ENCODE measurements at places on chromosomes 13 and 19. TPM values are rescaled to one million over a fixed set of nuclear protein-coding genes. Genes with fewer than 3 reads are reported as not detected.

DNA sequence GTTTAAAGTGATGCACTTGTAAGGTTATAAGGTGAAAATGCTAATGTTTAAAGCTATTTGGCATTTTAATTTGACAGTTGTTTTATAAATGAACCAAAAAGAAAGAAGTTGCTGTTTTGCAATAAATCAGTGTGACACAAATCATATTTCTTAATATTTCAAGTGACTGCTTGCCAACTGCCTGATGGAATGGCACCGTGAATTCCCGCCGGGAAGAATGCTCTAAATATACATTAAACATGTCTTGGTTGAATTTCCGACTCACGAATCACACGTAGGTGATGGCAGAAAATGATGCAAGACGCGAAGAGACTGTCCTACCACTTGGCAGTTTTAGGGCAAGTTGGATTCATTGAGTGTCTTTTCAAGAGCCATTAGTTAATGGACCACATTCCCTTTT lies 3.1 kb upstream of the GJB2 start:
- DNase-seq, result no peak
- no peaks in the 10 kb centered on the region for H3K36me3 ChIP-seq
- no peak overlapping the region for H3K4me3 ChIP-seq

DNA sequence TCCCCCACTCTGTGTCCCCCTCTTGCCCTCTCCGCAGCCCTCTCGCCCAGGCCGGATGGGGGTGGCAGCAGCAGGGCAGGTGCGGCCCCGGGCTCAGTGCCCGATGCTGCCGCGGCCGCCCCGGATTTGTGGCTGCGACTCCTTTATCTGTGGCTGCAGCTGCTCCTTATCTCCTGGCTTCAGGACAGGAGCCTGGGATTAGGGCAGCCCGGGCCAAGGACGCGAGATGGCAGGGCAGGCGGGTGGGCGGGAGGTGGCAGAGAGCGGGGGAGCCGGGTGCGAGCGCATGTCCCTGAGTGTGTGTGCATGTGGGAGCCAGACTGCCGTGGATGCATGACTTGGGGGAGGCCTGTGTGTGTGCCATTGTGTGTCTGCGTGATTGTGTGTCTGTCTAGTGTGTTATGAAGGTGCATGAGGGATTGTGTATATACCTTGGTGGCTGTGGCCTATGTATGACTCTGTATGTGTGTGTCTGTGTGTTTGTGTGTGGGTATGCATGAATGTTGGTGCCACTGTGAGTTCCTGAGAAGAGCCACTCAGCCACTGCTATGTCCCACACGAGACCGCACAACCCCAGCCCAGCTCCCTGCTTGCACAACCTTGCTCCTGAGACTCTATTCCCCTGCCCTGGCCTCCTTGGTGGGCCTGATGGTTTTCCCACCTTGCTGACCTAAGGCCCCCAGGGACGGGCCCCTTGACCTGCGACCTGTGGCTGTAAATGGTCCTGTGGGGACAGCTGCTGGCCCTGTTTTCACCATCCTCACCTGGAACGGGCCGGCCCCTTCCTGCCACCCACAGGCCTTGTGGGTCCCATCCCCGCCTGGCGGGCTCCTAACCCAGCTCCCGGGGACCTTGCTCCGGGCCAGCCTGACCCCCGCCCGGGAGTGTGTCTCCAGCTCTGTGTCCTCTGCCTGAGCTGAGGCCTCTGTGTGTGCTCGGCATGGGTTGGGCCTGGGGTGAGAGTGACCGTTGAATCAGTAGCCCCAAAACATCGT lies 5.3 kb upstream of the NRTN start:
- peaks cover 5% of the 10 kb centered on the region for H3K27me3 ChIP-seq
- no peak overlapping the region for H3K27ac ChIP-seq
- no peak overlapping the region for H3K4me3 ChIP-seq

DNA sequence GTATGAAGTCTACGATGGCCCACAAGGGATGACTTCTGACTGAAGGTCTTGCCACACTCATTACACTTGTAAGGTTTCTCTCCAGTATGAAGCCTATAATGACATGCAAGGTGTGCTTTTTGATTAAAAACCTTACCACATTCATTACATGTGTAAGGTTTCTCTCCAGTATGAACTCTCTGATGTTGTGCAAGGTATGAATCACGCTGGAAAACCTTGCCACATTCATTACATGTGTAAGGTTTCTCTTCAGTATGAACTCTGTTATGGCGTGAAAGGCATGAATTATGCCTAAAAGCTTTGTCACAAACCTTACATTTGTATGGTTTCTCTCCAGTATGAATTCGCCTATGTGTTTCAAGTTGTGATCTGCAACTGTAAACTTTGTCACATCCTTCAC lies 15.0 kb upstream of the ZNF83 start:
- H3K4me1 ChIP-seq, result no peaks in the 10 kb centered on the region
- no peak overlapping the region for H3K4me3 ChIP-seq
- no peaks in the 10 kb centered on the region for H3K27me3 ChIP-seq
- no peaks in the 10 kb centered on the region for H3K36me3 ChIP-seq
- no peak for DNase-seq
- H3K27ac ChIP-seq, result no peak overlapping the region

- peak overlapping the region; percentile 47 for H3K27ac ChIP-seq
- H3K4me3 ChIP-seq, result peak overlapping the region; percentile 25
- peaks cover 17% of the 10 kb centered on the region for H3K4me1 ChIP-seq
- peak; percentile 87 for DNase-seq
- H3K36me3 ChIP-seq, result no peaks in the 10 kb centered on the region
These were observed 5.7 kb downstream of the REX1BD start for GRCh38 chr19:18594096-18594823.

A1BG gene
- total RNA-seq, result 5.2 TPM
